ENCODE measurements at places on chromosomes 6 and 20.

GRCh38 chr6:79861023-79861422, 86.3 kb downstream of the ELOVL4 start:
- DNase-seq: no peak

DNA sequence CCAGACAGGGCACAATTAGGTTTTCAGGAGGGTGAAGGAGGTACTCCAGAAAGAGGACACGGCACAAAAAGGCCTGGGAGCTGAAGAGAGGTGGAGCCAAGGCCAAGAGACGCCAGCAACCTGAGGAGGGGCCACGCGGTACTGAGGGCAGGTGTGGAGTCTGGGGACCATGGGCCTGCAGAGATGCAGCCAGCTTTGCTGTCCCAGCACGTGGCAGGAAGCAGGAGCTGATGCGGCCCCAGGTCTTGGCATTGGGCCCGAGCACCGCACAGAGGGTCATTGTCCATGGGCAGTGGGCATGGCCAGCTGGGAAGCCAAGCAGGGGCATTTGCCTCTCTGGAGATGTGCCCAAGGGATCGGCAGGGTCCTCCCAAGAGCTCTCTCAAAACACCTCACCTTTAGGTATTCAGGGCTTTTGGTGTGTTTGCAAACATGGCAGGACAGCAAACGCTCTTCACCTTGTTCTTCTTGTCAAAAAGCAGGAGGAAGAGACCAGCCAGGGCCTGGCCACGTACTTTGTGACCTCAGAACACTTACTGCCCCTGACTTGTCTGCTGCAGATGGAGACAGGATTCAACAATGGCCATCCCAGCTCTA, 1.4 kb upstream of the BPIFB1 start:
- no peak for DNase-seq

GRCh38 chr6:148999929-149000468, 253.2 kb downstream of the UST start:
- DNase-seq: no peak

DNA sequence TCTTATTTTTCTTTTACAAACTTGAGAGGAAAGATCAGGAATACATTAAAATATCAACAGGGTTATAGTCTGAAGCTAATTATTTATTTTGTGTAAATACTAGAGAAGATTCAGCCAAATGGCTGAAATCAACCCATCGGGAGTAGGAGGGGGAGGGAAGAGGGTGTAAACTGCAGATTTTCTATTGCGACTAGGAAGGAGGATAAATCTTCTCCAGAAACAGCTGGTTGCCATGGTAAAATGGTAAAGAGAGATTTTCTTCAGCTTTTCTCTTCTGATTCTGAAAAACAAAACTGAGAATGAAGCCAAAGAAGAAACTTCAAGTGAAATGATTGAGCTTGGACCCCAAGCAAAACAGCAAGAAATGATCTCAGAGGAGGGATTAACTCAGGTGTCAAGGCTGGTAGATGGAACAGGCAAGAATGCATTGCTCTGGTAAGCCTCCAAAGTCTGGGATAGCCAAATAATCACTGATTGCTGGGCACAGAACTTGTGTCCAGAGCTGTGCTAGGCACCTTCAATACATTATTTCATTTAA, 193.5 kb upstream of the SPTLC3 start:
- DNase-seq: no peak

DNA sequence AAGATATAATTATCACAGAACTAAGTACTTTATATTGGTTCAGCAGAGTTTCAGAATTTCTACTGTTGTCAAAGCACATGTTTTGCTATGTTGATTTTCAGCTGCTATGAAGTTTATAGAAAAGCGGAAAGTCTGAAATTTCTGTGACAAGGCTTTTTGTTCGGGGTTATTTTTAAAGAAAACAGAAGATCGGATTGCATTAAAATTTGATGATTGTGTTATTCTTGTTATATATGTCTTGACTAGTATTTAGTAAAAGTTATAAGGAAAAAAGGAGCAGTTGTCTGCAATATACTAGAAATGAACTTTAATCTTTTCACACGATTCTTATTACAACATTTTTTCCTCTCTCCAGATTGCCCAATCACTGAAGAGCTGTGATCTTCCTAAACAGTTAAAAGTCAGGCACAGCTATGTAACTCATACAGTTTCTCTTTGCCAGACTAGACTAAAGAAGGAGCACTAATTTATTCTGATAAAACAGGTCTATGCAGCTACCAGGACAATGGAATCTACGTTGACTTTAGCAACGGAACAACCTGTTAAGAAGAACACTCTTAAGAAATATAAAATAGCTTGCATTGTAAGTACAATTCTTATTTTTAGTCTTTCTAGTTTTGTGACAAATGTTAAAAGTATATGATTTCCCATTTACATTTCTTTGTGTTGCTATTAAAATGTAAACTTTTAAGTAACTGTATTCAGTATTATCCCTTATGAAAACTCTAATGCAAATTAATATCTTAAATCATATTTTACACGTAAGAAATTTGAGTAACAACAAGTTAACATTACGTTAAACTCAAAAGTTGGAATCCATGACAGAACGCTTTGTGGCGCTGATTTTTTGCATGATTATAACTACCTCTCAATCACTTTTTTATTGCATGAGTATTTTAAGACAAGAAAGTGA, at the start of gene ENPP3:
Gene ENPP3, plus strand, starts transcription at position 423 of the 913 bp plus-strand sequence. Its CDS starts 83 bp downstream, at position 506.
- no peak for DNase-seq

DNA sequence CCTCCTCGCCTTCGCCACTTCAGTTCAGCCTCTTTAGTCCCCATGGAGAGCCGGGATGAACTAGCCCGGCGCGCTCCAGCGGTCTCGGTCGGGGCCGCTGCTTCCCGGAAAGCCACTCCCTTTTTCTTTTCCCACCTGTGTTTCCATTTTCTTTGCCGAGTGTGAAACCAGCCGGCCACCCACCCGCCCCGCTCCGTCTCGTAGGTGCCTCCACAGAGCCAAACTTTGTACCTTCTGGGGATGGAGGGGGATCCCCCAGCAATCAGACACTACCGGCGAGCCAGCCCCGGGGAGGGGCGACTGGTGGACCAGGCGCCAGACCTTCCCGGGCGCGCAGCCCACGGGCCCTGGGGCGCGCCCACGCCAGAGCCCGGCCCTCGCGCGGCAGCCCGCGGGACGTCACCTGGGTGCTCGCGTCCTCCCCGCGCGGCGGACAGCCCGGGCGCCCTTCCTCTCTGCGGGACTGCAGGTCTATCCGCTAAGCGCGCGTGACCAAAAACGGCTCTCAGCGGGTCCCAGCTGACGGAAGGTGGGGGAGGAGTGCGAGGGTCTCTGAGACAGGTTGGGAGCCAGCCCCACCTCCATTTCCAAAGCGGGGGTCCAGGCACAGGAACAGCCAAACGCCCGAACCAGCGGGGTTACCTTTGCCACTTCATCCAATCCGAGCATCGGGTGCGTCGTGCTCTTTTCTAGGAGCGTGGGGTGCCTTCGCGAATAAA, at the start of gene MCHR2:
Gene MCHR2, minus strand, starts transcription at position 691 of the 719 bp plus-strand sequence. CDS start 38,076 bp downstream, outside the sequence.
- no peak for DNase-seq

GRCh38 chr6:1916334-1917070, 306.8 kb downstream of the FOXC1 start:
- no peak for DNase-seq

DNA sequence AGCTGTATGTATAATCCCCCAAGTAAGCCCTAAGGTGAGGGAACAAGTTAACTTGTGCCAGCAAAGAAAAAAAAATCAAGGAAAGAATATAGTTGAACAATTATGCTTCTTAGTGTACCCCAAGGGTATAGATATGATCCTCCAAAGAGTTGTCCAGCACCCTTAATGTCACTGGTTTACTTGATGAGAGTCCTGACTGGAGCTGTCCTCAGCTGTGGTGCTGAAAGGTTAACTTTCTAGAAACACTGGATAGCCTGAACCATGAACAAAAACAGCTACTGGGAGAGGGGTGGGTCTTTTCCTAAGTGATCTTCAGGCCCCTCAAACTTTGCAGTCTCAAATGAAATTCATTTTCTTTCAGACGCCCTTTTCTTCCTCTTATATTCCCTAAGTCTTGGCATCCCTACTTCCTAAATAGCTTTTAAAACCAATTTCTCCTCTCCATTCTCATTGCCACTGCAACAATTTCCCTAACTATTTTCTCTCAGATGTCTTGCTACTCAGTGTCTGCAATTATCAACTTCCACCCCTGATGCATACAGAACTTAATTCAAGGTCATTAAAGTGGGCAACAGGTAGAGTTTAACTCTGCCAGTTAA, 83.5 kb upstream of the PROKR2 start:
- DNase-seq: no peak

GRCh38 chr6:64415926-64416325, 780.3 kb downstream of the PHF3 start:
- DNase-seq: no peak

DNA sequence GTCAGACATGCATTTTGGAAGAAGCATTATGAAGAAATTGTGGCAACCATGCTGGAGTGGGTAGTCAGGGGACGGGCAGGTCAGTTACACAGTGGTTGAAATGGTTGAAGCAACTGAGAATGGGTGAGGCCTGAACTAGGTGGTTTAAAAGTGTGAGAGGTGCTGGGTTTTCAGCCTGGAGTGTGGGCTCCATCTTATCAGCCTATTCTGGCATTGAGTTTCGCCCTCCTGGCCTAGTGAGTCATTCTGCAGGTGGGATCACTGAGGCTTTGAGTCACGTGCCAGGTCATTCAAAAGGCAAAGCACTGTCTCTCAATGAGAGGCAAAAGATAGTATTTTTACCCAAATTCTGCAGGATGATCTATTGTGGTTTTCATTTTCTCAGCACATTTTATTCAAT, 181.9 kb upstream of the CHD6 start:
- no peak for DNase-seq

- DNase-seq: no peak
These were observed 973.8 kb upstream of the SLC35B3 start for GRCh38 chr6:9409126-9409525.

GRCh38 chr20:37042986-37043972, 52.5 kb downstream of the RBL1 start:
- DNase-seq: no peak

- DNase-seq: no peak
These were observed 68.1 kb downstream of the DLL1 start for GRCh38 chr6:170222498-170223471.

GRCh38 chr20:63518351-63518861, 2.2 kb upstream of the PPDPF start:
- DNase-seq: no peak

DNA sequence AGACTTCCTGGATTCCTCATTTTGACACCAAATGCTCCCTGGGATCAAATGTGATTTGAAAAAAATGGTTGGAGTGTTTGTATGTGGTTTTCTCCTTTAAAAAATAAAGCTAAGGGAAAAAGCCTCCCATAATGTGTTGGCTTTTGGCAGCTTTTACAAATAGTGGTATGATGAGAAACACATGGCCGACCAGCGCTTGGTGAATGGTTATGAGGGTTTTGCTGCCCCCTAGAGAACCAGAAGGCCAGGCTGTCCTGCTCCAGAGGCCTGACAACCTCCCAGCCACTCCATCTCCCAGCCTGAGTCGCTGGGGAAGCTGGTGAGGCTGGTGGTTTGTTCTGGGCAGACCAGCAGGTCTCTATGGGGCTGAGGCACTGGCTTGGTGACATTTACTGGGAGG, 69.3 kb downstream of the CLIC5 start:
- no peak for DNase-seq

DNA sequence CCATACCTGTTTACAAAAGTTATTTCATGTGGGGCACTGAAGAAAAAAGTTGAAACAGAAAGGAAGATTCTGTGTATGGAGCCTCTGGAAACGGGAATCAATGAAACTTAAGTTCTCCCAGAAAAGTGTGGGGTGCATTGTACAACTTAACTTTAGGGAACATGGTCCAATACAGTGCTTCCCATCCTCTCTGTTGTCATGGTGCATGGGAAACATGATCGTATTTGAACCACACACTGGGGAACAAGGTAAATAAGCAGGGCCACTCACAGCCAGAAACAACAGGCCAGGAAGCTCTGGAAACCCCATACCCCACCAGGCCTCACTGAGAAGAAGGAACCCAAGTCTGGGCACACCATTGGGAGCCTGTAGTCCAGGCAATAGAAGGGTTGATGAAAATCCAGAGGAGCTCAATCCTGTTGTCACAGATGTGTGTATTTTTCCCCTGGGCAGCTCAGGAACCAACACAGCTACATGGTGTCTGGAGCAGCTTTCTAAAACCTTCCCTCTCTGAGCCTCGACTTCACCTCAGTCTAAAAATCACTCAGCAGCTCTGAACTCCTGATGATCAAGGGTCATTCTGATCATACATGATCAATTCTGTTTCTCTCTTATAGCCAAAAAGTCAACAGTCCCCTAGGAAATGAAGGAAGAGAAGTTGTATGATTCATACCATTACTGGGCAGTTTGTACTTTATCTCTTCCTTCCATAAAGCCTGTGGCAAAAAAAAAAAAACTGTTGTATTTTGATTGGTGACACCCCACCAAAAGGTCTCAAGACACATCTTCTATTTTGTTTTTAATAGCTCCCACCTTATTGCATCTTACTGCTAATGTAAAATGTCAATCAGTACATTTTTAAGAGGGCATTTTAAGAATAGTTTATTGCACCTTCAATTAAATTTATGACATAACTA, 198.5 kb upstream of the TAB2 start:
- no peak for DNase-seq

- no peak for DNase-seq
These were observed 121.9 kb downstream of the MTHFD1L start for GRCh38 chr6:150987371-150987828.

- no peak for DNase-seq
These were observed 727 bp downstream of the ERMARD start for GRCh38 chr6:169752074-169752623.

DNA sequence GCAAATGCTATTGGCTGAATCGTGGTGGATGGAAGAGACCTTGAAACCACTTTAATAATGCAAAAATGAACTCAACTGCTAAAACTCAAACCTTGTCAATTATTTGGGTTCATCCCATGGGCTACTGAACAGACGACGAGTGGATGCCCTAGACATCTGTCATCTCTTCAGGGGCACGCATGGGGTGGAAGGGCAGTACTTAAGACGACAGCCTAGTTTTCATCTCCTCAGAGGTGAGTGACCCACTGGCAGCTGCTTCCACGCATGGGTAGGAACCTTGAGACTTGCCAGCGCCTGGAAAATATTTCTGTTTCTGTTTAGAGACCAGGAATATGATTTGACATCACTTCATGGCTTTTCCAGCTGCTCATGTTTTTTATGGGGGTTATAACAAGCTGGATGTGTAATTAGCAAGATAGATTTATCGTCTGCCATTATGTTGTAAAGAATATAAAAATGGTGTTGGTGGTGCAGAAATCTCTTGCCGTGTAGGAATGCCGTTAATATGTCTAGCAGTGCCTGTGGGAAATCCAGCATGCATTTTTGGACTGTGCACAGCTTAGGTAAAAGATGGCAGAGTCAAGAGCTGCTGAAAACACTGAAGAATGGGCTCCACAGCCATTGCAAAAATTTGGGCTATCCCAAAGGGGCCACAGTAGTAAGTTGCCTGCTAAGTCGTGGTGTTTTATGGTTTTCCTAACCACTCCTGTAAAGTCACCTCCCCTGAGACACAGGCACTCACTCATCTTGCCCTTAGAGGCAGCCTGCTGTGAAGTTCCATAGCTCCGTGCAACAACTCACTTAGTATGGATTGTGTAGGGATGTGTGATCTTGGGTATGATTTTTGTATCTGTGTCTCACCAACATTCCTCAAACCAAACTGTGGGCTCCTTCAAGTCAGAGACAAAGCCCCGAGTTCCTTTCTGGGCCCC, 203.3 kb downstream of the EYA2 start:
- no peak for DNase-seq

GRCh38 chr6:56363796-56364430, 116.5 kb upstream of the COL21A1 start:
- no peak for DNase-seq

All from stimulated activated CD8-positive, alpha-beta memory T cell treated with anti-CD3 and anti-CD28 coated beads, Interleukin-2, amount 100 ng/mL, for 1 hour (primary cell).